ENCODE measurements at places on chromosomes 6 and 20. TPM values are rescaled to one million over a fixed set of nuclear protein-coding genes. Genes with fewer than 3 reads are reported as not detected.

WFDC5 gene
- not detected for polyA plus RNA-seq

DNA sequence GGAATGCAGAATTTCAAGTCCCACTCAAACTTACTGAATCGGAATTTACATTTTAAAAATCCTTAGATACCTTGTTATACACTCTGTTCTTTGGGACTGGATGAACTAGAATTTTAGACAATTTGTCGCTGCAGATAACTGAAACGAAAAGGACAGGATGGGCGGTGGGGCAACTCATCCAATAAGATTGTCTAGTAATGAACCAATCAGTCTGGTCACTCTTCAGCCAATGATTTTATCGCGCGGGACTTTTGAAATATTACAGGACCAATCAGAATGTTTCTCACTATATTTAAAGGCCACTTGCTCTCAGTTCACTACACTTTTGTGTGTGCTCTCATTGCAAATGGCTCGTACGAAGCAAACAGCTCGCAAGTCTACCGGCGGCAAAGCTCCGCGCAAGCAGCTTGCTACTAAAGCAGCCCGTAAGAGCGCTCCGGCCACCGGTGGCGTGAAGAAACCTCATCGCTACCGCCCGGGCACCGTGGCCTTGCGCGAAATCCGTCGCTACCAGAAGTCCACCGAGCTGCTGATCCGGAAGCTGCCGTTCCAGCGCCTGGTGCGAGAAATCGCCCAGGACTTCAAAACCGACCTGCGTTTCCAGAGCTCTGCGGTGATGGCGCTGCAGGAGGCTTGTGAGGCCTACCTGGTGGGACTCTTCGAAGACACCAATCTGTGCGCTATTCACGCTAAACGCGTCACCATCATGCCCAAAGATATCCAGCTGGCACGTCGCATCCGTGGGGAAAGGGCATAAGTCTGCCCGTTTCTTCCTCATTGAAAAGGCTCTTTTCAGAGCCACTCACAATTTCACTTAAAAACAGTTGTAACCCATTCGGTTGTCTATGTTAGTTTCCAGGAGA is 41.9 kb upstream of the HFE start:
- H3K27ac ChIP-seq = peak overlapping the region; percentile 98
- H3K4me1 ChIP-seq = peaks cover 8% of the 10 kb centered on the region
- H3K36me3 ChIP-seq = no peaks in the 10 kb centered on the region
- peak; percentile 81 for DNase-seq
- H3K27me3 ChIP-seq = no peaks in the 10 kb centered on the region

ARMC2 gene
- 7.1 TPM for polyA plus RNA-seq

DNA sequence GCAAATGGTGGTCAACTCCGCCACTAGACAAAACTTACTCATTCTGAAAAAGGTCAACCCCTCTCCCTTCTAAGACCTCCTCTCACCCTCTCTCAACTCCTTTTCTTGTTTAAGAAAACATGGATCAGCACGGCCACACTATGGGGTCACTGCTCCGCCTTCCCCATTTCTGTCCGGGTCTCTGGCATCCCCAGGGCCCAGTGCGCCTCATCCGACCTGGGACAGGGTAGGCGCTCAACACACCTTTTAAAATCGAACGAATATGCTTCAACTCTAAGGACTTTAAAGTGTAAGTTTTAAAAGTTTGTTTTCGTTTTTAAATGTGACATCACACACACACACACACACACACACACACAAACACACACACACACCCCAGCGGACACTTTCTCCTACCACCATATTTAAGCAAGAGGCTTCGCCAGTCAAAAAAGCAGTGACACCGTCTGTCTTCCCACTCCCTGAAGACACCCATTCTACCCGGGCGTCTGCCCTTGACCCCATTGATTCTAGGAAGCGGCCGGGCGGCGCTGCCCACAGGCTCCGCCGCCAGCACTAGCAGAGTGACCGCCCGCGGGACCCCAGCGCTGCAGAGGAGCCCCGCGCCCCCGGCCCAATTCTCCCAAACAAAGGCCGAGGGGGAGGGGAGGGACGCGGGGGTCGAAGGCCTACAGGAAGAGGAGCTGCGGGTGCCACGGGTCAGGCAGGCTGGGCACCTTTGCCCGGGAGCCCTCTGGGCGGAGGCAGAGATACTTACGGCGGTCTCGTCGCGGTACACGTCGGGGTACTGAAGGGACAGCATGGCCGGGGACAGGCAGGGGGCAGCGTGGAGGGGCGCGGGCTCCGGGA is 568 bp downstream of the PREP start:
- H3K27ac ChIP-seq = peak overlapping the region; percentile 90
- peak; percentile 35 for DNase-seq
- peak overlapping the region; percentile 89 for H3K4me3 ChIP-seq
- peaks cover 6% of the 10 kb centered on the region for H3K4me1 ChIP-seq

GINS1 gene
- 2.3 TPM for polyA plus RNA-seq
